ENCODE measurements at places on chromosomes 6 and 20. TPM values are rescaled to one million over a fixed set of nuclear protein-coding genes. Genes with fewer than 3 reads are reported as not detected.

- DNase-seq, result no peak
Measured at GRCh38 chr20:18012901-18013300, 44.1 kb downstream of the MGME1 start.

GRCh38 chr6:1231941-1232340 lies 80.0 kb upstream of the FOXQ1 start:
- no peak for DNase-seq

DNA sequence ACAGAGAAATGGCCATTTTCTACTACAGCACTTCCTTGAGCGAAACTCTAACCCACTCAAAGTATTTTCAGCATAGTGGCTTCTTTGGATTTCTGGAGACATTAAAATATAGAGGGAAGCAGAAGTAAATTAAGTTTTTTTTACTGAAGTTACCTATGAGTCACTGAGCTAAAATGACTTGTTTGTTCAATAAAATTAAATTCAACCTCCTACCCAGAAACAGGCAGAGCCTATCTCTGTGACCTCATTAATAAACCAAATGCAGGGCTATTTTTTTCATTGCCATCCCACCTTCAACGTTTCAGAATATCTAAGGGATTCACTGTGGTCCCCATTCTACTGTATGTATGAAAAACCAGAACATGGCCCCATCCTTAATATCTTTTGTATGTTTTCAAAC lies 133.0 kb downstream of the MTFR2 start:
- no peak for DNase-seq

DNA sequence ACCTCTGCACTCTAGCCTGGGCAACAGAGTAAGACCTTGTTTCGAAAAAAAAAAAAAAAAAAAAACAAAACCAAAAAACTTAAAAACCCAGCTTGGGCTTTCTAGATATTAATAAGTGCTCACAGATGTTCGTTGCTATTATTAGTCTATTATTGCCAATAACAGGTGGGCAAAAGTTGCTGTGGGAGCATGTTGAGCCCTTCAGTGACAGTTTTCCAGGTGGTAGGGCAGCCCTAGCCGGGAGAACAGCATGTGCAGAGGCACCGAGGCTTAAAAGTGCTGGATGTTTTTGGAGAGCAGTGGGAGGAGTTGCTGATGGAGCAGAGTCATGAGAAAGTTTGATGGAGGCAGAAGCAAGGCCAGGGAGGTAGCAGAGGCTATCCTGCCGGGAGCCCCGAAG lies 4.4 kb downstream of the PPP1R16B start:
- DNase-seq, result no peak

DNA sequence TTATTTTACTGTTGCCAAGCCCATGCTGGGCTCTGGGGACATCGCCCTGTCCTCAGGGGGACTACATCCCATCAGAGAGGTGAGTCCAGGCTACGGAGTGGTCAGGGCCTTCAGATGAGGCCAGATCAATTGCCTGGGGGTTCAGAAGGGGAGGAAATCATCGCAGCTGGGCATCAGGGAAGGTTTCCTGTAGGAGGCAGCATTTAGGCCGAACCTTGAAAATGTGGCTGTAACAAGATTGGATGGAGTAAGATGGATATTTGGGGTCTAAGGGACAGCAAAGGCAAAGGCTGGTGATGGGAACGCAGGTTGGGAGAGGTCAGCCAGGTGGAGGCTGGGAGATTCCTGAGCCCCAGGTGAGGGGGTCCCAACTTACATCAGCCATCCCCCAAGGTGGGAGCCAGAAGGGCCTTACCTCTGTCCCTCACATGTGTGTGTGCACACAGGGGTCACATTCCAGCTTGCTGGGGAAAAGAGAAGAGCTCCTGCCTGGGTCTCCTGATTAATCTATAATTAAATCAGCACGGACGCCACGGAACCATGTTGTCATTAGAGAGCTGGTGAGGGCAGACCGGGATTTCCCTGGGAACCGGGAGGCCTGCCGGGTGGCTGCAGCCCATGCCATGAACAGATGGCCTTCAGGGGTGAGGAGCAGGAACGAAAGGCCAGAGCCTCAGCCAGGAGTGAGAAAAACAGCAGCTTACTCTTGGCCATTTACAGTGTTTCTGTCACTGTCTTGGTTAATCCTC lies 30.5 kb upstream of the DLGAP4 start:
- no peak for DNase-seq

DNA sequence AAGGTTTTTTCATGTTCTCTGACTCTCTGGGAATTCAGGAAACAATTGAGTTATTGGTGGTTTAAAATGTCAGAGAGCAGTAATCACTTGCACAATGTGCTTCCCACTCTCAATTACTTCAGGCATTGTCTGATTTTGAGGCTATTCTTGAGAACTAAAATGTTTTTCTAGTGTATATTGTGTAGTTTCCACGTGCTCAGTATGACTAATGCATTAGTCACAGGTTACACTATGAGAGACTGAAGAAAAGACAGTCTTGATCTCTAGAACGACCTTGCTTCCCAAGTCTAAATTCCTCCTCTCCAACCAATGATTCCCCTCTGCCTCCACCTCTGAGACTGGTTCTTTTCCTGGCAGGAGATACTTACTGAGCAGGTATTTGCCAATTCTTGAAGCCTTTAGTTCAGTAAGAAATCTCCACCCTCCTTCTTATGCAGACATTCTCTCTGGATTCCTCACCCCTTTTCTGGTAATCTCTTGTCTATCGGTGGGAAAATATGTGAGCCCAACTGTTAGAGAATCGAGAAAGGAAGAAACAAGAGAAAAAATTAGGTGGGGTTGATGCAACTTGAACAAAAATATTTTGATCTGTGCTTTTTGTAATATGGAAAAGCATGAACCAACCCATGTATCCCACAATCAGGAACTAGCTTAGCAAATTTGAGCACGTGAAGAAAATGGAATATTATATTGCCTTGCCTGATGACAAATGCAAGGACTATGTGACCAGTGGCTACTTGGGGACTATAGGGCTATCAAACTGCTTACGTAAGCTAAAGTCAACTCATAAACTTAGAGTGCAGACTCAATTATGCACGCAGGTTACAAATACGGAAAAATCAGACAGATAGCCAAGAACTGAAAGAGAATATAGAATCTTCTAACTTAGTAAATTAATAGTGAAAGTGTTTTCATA lies 61.1 kb upstream of the SLC22A16 start:
- no peak for DNase-seq

DNA sequence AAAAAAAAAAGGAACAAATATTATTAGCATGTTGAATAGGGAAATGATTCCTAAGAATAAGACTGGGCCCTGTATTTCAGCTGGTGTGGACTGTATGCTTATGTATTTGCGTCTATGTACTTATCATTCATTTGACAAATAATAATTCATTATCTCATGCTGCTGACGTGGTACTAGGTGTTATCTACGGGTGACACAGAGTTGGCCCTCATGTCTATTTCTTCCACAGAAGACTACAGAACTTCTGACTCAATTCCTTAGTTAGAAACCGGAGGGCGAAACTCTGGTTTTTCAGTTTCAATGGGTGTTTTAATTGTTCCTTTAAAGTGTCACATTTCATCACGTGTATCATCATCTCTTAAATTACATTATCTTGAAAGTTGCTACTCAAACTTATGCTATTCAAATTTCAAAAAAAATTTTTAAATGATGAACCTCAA lies 305.9 kb downstream of the CLIC5 start:
- no peak for DNase-seq

GRCh38 chr6:36924131-36924530 lies 30.4 kb upstream of the PI16 start:
- DNase-seq, result no peak

DNA sequence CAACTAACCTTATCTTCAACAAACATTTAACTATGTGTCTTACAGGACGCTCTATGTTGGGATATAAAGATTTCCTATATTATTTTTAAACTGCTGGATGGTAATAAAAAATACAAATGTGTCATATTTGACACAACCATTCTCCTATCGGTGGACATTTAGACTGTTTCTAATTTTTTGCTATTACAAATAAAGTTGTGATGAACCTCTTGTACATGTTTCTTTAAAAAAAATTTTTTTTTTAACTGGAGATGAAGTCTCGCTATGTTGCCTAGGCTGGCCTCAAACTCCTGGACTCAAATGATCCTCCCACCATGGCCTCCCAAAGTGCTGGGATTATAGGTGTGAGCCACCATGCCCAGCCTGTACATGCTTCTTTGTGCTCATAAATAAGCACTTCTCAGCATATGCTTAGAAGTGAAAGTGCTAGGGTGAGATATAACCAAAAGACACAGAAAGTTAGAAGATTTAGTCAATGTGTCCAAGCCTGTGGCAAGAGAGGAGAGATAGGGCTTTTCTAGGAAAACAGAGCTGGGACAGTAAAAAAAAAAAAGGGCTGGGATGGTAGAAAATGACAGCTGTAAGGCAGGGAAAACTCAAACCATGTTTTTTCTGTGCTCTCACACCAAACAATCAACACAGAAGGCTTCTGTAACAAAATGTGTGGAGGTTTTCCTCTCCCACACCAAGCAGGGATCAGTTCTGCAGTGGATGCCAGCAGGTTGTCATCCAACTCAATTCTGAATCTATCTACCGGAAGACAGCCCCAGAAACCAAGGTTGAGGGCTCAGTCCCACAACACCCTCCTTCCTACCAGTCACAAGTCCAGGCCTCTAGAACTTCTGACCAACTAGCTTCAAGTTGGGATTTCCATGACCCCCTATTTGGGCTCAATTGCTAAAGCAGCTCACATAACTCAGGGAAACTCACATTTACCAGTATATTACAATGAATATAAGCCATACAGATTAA lies 70.0 kb upstream of the SMIM29 start:
- no peak for DNase-seq

- no peak for DNase-seq
Measured at GRCh38 chr6:81981812-81982211, 229.3 kb upstream of the TENT5A start.

- no peak for DNase-seq
Measured at GRCh38 chr6:67393356-67393755, 1241.7 kb upstream of the ADGRB3 start.

DNA sequence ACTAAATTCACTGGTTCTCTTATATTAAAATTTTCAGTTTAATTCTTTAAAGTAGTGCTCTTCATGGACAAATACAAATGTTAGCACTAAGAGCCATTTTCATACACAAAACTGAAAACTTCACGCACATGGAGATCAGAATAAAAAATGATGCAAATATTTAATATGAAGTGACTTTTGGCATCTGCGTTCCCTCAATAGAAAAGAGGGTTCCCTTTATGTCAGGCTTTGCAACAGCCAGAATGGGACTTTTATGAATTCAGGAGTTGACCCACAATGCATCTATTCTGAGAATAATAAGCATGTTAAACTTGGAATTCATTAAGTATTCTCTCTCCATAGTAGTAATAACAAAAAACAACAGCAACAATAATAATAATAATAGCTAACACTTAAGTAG lies 125.8 kb downstream of the INSM1 start:
- DNase-seq, result no peak

DNA sequence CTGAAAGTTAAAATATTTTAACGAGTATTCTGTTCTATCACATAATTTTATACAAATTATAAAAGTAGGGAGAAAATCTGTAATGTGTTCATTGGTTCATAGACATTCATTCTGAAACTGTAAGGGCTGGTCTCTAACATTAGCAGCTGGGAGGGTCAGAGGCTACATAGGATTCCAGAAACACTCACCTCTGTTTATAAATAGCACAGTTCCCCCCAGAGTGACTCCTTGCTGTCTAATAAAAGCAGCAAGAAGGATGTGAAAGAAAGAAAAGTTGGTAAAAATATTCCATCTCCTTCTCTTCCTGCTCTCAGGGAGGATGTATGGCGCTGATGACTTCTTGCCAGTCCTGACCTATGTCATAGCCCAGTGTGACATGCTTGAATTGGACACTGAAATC lies 25.3 kb upstream of the NAA20 start:
- no peak for DNase-seq

GRCh38 chr6:32971581-32972352 lies 3.4 kb downstream of the BRD2 start:
- peak; percentile 100 for DNase-seq

- no peak for DNase-seq
Measured at GRCh38 chr6:105005451-105005850, 48.5 kb downstream of the LIN28B start.

NRN1 gene
- polyA plus RNA-seq, result 24.7 TPM

CRISP3 gene
- polyA plus RNA-seq, result 0.14 TPM

TRIM27 gene
- polyA plus RNA-seq, result 44.0 TPM

CDSN gene
- polyA plus RNA-seq, result not detected

RBBP8NL gene
- polyA plus RNA-seq, result not detected

SLC35F1 gene
- polyA plus RNA-seq, result 1.3 TPM

HEBP2 gene
- 44.0 TPM for polyA plus RNA-seq

ADGRB3 gene
- 0.70 TPM for polyA plus RNA-seq

CDC5L gene
- polyA plus RNA-seq, result 24.1 TPM

TAGAP gene
- polyA plus RNA-seq, result 0.77 TPM
